ENCODE measurements at places on chromosomes 3 and 15. TPM values are rescaled to one million over a fixed set of nuclear protein-coding genes. Genes with fewer than 3 reads are reported as not detected.
A peak's percentile ranks its signal among the peaks of the same experiment; 100 is the strongest.

- DNase-seq = peak; percentile 45
Observed at GRCh38 chr3:195859061-195859845, 47.5 kb upstream of the MUC4 start.

MCF2L2 gene
- total RNA-seq = 0.03 TPM

- DNase-seq = peak; percentile 12
Observed at GRCh38 chr15:50747523-50747922, 18.0 kb downstream of the SPPL2A start.

HDGFL3 gene
- total RNA-seq = 93.9 TPM

DNA sequence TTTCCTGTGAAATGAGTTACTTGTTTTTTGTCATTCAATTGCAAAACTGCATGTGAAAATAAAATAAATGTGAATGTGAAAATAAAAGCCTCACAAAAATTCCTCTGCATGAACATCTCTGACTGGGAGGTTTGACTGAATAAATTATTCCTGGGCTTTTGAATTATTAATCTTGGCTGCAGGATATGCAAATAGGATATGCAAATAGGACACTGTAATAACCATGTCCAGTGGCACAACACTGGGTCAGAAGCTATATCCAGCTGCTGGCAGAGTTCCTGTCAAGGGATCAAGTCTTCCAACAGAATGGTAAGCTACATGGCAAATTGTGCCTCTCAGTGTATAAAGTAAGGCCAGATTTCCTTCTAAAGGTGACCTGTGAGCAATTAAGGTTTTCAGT lies at the start of gene SUCNR1:
Gene SUCNR1, plus strand, starts transcription at position 246 of the 400 bp plus-strand sequence. CDS start 6,250 bp downstream, outside the sequence.
- no peak for DNase-seq

DNA sequence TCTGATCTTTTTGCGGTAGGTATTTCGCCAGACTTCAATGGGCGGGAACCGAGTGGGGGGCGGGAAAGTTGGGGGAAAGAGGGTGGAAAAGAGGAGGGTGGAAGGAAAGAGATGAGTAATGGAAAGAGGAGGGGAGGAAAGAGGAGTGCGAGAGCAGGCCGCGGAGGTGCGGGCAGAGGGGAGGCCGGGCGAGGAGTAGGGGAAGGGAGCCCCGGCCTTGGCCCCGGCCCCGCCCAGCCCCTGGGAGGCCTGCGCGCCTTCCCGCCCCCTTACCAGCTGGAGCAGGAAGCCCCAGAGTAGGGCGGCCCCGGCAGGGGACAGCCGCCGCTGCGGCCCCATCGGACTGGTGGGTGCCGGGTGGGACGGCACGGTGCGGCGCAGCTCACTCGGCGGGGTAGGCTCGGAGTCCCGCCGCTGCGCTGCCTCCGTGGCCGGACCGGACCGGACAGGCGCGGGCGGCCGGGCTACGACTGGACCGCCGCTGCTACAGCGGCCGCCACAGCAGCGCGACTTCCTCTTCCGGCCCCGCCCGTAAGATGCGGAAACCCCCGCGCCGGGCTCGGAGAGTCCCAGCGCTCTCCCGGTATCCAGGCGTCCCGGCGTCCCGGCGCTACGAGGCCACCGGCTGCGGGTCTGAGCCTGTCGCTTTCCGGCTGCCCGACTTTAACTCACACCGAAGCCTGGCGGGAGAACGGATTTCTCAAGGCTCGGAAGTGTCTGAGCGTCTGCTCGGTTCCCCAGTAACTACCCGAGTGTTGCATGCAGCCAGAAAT lies at the start of gene SPPL2A:
Gene SPPL2A, minus strand, starts transcription at position 512 of the 773 bp plus-strand sequence. Its CDS starts 173 bp downstream, at position 339.
- peak; percentile 97 for DNase-seq

CLEC3B gene
- total RNA-seq = 11.6 TPM

BUB1B gene
- 91.0 TPM for total RNA-seq

GRCh38 chr3:177201700-177202397 lies 4.6 kb upstream of the TBL1XR1 start:
- peak; percentile 22 for DNase-seq

GRCh38 chr3:37680401-37680800 lies 181.3 kb upstream of the CTDSPL start:
- no peak for DNase-seq

GRCh38 chr3:189277711-189278110 lies 105.9 kb downstream of the TPRG1 start:
- DNase-seq = no peak

- no peak for DNase-seq
Observed at GRCh38 chr3:168220556-168220955, 124.8 kb upstream of the GOLIM4 start.

SPINT1 gene
- total RNA-seq = not detected

STAC gene
- total RNA-seq = 29.1 TPM

CCDC14 gene
- 52.8 TPM for total RNA-seq

DNA sequence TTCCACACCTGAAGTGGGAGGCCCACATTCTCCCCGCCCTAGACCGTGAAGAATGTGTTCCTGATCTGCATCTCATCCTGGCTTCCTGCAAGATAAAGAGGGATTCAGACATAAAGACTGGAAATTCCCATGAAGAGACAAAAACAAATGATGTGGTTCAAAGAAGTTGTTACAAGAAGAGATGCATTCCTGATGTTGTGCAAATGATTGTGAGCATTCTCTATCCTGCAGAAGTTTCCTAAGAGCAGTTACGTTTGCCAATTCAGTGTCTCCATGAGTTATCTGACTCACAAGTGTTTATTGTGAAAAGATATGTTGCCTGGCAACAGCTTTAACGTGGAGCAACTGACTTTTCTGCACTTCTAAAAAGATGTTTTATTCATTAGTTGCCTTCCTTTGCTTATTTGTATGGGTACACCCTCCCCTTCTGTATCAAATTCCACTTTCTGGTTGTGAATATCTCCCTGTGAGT lies 107.8 kb downstream of the ZIC4 start:
- peak; percentile 77 for DNase-seq

PLAAT1 gene
- total RNA-seq = 1.4 TPM

DNA sequence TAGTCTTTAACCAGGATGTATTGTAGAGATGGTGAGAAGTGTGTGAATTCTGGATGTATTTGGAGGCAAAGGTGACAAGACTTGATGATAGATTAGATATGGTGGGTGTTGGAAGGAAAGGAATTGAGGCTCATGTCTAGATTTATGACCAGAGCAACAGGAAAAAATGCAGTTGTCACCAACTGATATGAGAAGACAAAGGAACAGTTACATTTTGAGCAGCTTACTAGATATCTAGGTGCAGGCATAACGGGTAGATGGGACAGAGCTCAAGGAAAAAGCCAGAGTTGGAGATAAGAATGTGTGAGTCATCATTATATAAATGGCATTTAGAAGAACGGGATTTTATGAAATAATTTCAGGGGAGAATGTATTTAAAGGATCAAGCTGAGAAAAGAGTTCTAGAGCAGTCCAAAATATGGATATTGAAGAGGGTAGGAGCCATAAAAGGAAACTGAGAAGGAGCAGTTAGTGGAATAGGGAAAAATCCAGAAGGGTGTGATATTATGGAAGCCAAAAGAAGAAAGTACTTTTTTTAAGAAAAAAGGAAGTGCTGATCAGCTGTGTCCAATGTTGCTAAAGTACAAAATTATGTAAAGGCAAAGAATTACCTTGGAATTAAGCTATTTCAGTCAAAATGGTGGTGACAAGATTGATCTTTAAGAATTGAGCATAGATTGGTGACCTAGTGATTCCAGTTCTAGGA lies 262.5 kb downstream of the CGGBP1 start:
- DNase-seq = no peak

GRCh38 chr3:131983689-131984088 lies 51.1 kb downstream of the CPNE4 start:
- no peak for DNase-seq

GRCh38 chr3:158773845-158774830 lies 27.7 kb upstream of the MFSD1 start:
- no peak for DNase-seq

GRCh38 chr3:71917545-71917944 lies 132.6 kb upstream of the PROK2 start:
- DNase-seq = no peak

GOLGA8H gene
- not detected for total RNA-seq

DNA sequence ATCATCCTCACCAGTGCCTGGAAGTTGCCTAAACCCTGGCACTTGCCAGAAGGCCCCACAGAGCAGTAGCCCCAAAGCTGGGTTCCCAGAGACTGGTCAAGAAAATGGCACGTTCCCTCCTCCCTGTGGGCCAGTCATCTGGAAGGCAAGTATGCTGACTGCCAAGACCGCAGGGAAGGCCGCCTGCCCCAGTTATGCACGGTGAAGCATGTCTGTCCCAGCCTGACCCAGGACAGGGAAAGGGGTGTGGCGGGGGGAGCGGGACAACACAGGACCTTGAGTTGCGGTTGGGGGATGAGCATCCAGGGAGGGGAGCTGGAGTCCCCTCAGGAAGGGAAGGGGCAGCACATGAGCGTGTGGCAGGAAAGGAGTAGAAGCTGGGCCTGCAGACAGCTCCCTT lies 33.0 kb downstream of the RBPMS2 start:
- DNase-seq = no peak

CASR gene
- not detected for total RNA-seq

DTX3L gene
- total RNA-seq = 7.2 TPM

- no peak for DNase-seq
Observed at GRCh38 chr3:136021803-136022202, 56.3 kb downstream of the PPP2R3A start.

CPN2 gene
- not detected for total RNA-seq

DNA sequence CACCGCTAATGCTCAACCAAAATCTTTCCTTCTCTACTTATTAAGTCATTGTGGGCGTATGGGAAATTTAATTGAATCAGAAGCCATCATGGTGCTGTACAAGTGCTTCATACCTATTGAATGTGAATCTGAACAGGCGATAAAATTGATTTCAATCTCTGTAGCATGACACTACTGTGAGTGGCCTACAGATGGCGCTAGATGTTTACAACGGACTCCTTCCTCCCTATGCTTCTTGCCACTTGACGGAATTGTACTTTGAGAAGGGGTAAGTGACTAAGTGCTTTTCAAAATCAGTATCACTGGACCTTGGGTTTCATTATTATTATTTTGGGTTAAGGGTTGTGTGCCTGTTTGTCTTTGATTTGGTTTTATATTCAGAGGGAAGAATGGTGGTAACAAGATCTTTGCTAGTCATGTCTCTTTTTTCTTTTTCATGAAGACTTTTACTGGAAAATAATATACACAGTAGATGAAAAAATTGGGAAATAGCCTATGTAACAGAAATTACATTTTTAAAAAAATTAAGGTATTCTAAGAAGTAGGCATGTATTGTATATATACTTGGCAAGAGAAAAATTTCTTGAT lies 35.4 kb downstream of the ACP3 start:
- peak; percentile 56 for DNase-seq

DNA sequence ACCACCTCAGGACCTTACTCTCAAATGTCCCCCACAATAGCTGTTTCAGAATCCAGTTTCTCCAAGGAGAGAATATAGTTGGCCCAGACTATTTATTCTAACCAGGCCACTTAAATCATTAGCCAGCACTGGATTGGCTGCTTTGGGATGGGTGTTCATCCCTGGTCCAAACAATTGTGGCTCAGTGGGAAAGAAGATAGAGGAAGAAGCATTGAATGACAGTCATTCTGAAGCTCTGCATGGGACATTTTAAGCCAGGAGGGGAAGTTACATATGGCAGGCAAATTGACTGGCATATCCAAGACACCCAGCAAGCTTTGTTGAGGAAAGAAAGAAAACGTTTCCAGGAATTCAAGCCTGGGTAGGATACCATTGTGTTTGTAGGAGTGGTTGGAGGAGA lies 5.6 kb upstream of the DCLK3 start:
- DNase-seq = no peak

GRCh38 chr3:123623346-123623880 lies 38.6 kb upstream of the HACD2 start:
- DNase-seq = no peak

GRCh38 chr3:58347984-58348383 lies 15.3 kb downstream of the PXK start:
- no peak for DNase-seq

GRCh38 chr3:37198996-37199395 lies 24.6 kb upstream of the LRRFIP2 start:
- DNase-seq = no peak

CLDN11 gene
- 1.7 TPM for total RNA-seq

- no peak for DNase-seq
Observed at GRCh38 chr3:139074565-139075115, 29.9 kb upstream of the PRR23C start.

DNA sequence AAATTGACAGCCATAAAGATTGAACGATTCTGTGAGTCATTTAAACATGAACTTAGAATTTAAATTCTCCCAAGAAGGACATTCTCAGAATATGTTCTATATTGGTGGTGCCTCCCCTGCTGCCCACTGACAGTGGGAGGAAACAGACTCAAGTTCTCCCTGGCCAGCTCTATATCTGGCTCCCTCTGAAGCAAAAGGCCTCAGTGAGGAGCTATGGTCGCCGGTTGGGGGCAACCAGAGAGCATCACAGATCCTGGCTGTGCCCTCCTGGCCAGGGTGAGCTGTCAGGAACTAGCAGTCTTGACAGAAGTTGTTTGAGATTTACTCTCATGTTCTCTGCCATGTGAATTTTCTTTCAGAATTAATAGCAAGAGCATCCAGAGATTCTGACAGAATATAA lies 285.5 kb downstream of the NTRK3 start:
- no peak for DNase-seq

ARL14 gene
- total RNA-seq = not detected

DNA sequence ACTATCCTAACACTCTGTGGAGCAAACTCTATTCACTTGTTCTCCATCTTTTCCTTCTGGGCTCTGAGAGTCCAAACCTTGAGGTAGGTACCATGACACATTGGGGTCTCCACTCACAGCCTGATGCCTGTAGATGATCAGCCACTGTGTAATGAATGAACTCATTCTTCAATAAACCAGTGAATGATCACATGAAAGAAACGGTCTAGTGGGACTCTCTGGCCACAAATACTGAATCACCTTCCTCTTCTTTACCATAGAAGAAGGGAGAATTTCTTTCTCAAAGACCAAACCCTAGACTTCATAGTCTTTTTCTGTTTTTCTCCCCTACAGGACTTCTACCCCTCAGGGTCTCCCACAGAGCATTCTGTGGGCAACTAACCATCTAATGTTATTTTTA lies 20.5 kb upstream of the ABHD2 start:
- DNase-seq = no peak

GRCh38 chr3:194135806-194136518 lies at the start of gene HES1:
HES1 (plus strand) TSS chr3:194136148; CDS start chr3:194136381, 233 bp downstream.
- peak; percentile 98 for DNase-seq

Data from SJSA1 (cell line).